ENCODE measurements at places on chromosomes 5 and 9.

GRCh38 chr5:140342896-140343295 lies 3.5 kb downstream of the HBEGF start:
- DNase-seq, result no peak

GRCh38 chr5:7519564-7519963 lies 123.6 kb downstream of the ADCY2 start:
- DNase-seq, result no peak

DNA sequence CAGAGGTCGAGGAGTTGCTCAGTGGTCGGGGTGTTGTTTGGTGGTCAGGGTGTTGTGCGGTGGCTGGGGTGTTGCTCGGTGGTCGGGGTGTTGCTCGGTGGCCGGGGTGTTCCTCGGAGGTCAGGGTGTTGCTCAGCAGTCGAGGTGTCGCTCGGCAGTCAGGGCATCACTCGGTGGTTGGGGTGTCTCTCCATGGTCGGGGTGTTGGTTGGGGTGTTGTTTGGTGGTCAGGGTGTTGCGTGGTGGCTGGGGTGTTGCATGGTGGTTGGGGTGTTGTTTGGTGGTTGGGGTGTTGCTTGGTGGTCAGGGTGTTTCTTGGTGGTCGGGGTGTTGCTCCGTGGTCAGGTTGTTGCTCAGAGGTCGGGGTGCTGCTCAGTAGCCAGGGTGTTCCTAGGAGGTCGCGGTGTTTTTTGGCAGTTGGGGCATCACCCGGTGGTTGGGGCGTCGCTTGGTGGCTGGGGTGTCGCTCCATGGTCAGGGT lies 11.0 kb upstream of the GPSM1 start:
- DNase-seq, result no peak

DNA sequence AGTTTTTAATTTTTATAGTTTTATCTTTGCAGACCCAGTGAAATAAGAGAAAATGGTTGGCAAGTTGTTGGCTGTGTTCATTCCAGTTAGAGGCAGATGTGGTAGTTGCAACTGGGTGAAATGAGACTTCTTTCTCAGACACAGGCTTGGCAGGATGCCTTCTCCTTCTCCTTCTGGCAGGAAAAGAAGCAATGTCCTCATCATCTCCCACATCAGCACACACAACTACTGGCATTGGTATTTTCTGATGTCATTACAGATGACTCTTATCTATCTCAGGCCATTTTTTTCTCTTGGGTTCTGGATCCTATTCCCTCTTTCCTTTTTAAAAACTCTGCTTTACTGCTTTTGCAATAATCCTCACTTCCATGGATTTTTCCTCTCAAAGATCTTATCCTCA lies 103.3 kb upstream of the EDIL3 start:
- peak; percentile 97 for DNase-seq

DNA sequence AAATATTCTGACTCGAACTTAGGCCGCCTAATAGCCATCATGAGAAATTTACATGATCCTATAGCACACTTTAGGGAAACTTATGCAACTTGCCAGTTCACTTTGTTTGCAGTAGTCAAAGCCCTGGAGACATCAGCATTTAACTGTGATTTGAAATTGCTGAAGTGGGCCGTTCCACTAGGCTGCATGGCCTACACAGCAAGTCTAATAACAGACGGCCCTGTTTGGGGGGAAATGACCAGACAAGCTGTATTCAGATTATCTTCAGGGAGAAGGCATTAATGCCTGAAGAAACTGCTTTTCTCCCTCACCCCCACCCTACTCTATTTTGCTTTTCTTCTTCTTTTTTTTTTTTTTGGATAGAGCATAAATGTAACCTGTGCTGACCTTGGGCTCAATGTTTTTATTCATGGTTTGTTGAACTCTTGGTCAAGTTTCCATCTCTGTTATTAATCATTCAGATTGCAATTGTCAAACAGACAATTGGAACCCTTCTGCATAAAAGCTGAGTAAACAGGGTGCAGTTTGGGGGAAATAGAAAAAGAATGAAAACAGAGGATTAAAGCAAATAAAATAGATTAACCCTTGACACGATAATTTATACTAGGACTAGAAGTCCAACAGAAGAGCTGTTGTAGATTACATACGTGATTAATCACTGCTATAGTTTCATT lies 1928.2 kb upstream of the WWC1 start:
- no peak for DNase-seq

GRCh38 chr5:31886206-31886605 lies 247.3 kb downstream of the PDZD2 start:
- no peak for DNase-seq

- no peak for DNase-seq
Observed at GRCh38 chr5:53359916-53360517, 120.4 kb upstream of the FST start.

- no peak for DNase-seq
Observed at GRCh38 chr5:133292300-133292699, 240.5 kb downstream of the HSPA4 start.

DNA sequence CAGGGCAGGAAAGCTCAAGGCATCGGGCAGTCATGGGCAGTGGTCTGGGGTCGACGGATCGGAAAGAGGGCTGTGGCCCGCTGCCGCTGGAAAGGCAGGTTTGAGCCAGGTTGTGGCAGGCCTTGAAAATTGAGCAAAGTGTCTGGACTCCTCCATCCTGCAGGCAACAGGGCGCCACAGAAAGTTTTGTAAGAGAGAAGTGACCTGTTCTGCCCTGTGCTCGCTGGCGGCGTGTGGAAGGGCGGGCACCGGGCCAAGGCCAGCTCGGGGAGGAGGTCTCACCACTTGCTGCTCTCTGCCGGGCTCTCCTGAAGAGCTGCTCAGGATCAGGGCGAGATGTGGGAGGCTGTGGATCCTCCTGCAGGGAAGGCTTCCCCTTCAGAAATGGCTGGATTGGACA lies 41.4 kb upstream of the FAT2 start:
- DNase-seq, result no peak

- no peak for DNase-seq
Observed at GRCh38 chr5:62134811-62135210, 171.2 kb upstream of the KIF2A start.

DNA sequence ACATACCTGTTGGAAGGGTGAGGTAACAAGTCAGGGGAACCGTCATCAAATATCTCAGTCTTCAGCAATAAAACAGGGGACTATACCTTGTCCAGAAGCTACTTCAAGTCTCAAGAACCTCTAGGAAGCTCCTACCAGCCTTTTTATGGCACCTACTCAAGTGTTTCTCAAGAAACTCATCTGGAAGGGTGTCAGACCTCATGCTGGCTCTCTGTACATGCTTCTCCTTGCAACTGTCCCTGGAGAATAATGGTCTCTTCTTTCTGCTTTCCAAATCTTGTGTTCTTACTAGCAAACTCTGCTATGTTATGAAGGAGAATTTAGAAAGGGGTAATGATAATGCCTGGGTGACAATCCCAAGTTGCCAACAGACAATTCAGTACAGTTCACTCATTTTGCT lies 8.3 kb upstream of the PTAR1 start:
- no peak for DNase-seq
